ENCODE measurements at places on chromosomes 2 and 18. TPM values are rescaled to one million over a fixed set of nuclear protein-coding genes. Genes with fewer than 3 reads are reported as not detected.

KCNG3 gene
- not detected for total RNA-seq

SEPTIN10 gene
- total RNA-seq = 84.5 TPM

TMEM182 gene
- total RNA-seq = 4.2 TPM

TDRD15 gene
- not detected for total RNA-seq

TBR1 gene
- not detected for total RNA-seq

VIL1 gene
- total RNA-seq = under 0.01 TPM

APCDD1 gene
- 0.19 TPM for total RNA-seq

SALL3 gene
- under 0.01 TPM for total RNA-seq

KANSL3 gene
- total RNA-seq = 25.7 TPM

GALNT5 gene
- 87.6 TPM for total RNA-seq

KIAA2012 gene
- under 0.01 TPM for total RNA-seq

STARD6 gene
- total RNA-seq = 0.28 TPM

CHRNG gene
- total RNA-seq = not detected

SGPP2 gene
- under 0.01 TPM for total RNA-seq

FAM110C gene
- total RNA-seq = 1.4 TPM

LONRF2 gene
- total RNA-seq = under 0.01 TPM

RESP18 gene
- total RNA-seq = not detected

GLI2 gene
- total RNA-seq = 9.8 TPM

MOCOS gene
- 2.9 TPM for total RNA-seq

ST8SIA3 gene
- not detected for total RNA-seq

TCF23 gene
- total RNA-seq = not detected

ABCG8 gene
- not detected for total RNA-seq

NT5DC4 gene
- not detected for total RNA-seq

VAPA gene
- 307 TPM for total RNA-seq

MYOM1 gene
- 0.38 TPM for total RNA-seq

MAP3K19 gene
- not detected for total RNA-seq

GRB14 gene
- total RNA-seq = 12.8 TPM

LYPD6 gene
- under 0.01 TPM for total RNA-seq

C2orf81 gene
- total RNA-seq = 1.1 TPM

GREB1L gene
- total RNA-seq = 0.56 TPM

CPS1 gene
- 27.4 TPM for total RNA-seq

ZSWIM2 gene
- total RNA-seq = under 0.01 TPM

STK39 gene
- total RNA-seq = 17.2 TPM

LINC00305 gene
- not detected for total RNA-seq

DUSP11 gene
- 25.3 TPM for total RNA-seq

VWC2L gene
- total RNA-seq = not detected

RGPD4 gene
- total RNA-seq = under 0.01 TPM

IKZF2 gene
- total RNA-seq = 9.4 TPM

FEV gene
- total RNA-seq = not detected

SMARCAL1 gene
- total RNA-seq = 20.9 TPM

PROM2 gene
- total RNA-seq = under 0.01 TPM

SPOPL gene
- total RNA-seq = 19.7 TPM

RNF125 gene
- 0.28 TPM for total RNA-seq

SH3RF3 gene
- total RNA-seq = 2.9 TPM

GDF7 gene
- total RNA-seq = 0.28 TPM

TOGARAM2 gene
- not detected for total RNA-seq

BCL2 gene
- 1.5 TPM for total RNA-seq

AMER3 gene
- total RNA-seq = not detected

CDCA7 gene
- total RNA-seq = 0.85 TPM

KCNF1 gene
- under 0.01 TPM for total RNA-seq

OSBPL1A gene
- total RNA-seq = 17.1 TPM

NLRC4 gene
- total RNA-seq = not detected

Measured in regular cardiac myocyte (primary cell).